T-helper 9 cell (primary cell): ENCODE measurements at places on chromosomes 11 and 22.

DNA sequence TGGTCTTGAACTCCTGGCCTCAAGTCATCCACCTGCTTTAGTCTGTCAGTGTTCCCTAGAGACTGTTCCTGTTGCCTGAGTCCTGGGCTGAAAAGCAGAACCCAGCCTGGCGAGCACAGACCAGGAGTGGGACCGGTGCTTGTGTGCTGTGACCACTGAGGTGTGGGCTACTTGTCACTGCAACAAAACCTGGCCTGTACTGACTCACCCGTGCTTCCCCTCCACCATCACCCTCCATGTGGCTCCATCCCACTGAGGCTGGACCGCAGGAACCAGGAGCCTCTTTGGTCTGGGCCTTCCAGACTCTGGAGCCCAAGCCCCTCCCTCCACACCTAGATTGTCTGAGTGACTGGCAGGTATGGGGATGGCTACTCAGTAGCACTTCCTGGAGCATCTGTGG is 8.6 kb downstream of the MCAT start:
- DNase-seq = no peak

DNA sequence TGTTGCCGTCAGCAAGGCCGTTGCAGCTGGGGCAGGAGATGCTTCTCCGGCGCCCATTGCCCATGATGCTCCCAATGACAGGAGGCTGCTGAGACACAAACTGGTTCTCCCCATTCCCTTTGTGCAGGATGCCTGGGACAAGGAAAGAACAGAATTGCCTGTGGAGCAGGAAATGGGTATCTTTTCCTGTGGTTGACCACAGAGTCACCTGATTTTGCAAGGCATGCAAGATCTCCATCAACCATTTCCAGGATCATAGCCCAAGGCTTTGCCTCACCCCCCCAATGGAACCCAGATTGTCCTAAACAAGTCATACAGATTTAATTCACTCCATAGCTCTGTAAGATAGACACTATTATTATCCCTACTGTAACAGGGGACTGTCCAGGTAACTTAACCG is 148.1 kb upstream of the NARS2 start:
- DNase-seq = no peak

DNA sequence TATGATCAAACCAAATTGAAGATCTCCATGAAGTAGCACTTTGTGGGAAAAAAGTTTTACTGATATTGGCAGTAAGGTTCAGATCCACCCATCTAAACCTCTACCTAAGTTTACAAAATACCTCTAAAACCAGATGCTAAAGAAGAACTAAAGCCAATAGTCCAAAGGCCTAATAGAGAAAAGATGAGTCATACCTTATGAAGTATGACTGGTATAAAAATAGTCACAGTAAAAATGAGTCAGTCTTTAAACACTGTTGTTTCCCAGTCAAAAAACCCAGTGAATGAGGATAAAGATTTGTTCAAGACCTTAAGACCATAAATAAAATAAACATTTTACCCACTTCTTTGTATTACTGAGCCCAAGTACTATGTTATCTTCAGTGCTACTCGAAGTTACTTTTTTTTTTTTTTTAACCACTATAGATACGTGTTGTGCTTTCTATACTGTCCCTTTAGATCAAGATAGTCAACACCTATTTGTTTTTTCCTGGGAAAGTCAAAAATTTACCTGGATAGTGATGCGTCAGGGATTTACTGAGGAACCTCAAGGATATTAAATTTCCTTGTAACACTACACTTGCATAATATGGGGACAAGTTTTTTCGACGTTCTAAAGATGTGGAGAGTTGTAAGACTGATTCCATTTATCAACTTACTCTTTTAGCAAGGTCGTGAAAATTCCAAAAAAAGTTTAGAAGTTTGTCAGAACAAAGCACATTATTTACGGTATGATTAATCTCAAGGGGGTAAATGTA is 87.3 kb downstream of the CCDC73 start:
- no peak for DNase-seq

DNA sequence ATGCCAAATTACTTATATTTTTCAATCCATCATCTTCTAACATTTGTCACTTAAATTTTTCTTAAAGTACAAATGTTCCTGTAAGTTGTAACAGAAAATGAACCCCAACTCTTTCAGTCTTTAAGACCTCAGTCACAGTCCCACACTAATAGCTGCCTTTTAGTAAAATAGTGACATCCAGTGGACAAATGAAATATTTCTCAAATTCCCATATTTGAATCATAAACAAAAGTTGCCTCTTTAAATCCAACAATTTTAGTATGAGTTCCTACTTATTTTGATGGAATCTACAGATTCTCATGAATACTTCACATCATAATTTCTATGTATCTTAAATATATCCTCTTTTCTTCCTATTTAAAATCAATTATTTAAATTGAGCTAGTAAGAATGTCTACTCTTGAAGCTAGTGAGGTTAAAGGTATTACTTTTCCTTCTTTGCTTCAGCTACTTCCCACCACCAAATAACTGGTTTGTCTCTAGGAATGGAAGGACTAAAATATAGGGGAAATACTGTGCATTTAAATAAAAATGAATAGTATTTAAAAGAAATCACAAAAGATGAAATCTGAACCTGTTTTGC is 9.2 kb downstream of the LIN7C start:
- no peak for DNase-seq

DNA sequence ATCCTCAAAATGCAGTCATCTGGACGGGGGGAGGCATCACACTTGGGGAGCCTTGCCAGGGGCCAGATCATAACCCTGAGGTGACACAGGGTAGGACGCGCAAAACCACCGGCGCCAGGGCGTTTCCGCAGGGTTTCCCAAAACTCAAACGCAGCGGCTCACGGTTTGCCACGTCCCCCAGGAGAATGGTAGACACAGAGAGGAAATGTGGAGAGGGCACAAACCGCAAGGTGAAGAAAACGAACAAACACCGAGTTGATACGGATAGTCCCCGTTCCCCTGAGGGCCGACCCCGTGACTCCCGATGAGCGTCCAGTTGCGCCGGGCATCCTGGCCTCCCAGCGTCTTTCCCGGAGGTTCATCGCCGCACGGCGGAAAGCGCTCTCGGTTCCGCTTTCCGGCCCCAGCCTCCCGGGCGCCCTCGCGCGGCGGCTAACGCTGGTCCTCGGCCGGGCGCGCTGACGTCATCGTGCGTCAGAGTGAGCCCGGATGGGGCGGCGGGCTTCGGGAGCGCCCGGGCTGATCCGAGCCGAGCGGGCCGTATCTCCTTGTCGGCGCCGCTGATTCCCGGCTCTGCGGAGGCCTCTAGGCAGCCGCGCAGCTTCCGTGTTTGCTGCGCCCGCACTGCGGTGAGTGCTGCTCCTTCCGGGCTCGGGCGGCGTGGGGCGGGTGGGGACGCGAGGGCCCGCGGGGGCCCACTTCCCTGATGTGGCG is at the start of gene BIRC2:
BIRC2 (plus strand) TSS at position 467 of the 714 bp plus-strand sequence. CDS start 2,641 bp downstream, outside the sequence.
- DNase-seq = peak; percentile 95

- no peak for DNase-seq
Observed at GRCh38 chr11:47408598-47409439, 429 bp downstream of the SLC39A13 start.

- DNase-seq = no peak
Observed at GRCh38 chr11:64253481-64253880, 2.2 kb downstream of the PLCB3 start.

DNA sequence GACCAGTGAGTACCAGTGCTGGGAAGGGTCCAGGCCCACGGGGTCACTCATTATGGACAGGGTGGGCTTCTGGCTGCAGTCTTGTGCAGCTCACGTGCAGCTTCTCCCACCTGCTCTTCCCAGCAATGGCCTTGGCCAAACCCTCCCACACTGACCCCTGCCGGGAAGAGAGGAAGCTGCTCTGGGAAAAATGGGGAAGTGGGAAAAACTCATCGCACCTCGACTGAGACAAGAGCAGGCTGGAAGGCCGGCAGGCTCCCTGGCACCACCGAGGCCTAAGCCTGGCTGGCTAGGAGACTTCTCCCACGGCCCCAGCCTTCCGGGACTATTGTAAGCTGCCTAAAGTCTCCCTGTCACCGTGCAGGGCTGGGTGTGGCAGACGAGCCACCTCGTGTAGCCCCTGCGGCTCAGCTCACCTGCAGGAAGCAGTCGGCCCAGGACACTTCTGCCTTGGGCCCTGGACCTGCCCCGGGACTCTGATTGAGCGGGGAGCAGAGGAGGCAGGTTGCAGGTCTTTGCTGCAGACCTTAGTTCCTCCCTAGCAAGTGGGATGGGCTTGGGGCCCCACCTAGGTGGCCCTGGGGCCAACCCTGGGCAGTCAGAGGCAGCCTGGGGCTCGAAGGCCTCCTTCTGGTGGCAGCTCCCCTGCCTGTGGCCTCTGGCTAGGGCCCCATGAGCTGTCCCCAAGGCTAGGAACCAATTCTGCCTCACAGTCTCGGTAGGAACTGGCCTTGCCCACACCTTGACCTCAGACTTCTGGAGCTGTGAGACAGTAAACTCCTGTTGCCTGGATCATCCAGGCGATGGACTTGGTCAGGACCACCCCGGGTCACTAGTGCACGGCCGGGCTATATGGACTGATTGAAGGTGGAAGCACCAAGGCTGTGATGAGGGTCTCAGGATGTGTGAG is 23.1 kb downstream of the MRGPRG start:
- no peak for DNase-seq

DNA sequence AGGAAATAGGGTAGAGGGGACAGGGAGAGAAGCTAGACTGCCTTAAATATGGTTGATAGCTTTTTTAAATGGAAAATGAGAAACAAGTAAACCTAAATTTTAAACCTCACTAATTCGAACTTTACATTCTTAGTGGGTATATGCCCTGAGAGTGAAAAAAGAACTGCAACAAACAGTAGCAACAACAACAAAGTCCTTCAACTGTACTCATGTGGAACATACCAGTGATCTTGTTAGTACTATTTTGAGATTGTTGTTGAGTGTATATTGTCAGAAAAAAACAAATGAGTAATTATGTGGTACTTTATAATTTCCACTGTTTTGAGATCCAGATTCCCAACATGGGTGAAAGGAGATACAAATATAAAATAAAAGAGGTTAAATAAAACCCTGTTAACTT is 88.9 kb upstream of the TNRC6B start:
- no peak for DNase-seq

DNA sequence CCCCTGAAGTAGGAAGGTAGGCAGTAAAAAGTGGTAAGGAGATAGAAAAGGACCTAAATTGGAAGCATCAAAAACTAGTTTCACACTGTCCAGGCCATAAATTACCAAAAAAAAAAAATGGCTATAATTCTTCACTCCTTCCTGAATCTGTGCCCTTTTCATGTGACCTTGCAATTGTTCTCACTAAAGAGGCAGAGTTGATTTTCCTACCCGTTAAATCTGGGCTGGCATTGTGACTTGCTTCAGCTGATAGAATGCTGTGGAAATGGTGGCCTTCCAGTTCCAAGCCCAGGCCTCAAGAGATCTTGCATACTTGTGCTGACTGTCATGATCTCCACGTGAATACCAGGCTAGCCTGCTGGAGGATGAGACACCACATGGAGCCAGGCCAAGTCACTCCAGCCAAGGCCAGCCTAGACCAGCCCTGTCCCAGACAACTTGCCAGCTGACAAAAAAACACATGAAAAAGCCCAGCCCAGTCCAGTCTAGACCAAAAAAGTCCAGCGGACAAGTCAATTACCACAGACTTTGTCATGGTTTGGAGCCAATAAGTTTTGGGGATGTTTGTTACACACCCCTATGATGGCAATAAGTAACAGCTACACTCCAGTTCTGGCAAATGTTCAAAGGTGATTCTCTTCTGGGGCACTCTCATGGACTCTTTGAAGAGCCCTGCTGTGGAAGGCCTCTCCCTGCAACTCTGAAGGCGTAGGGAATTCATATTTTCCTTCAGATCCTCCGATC is 51.4 kb upstream of the NUP50 start:
- no peak for DNase-seq

GRCh38 chr22:23910496-23911190 is 16.5 kb downstream of the MIF start:
- no peak for DNase-seq

DNA sequence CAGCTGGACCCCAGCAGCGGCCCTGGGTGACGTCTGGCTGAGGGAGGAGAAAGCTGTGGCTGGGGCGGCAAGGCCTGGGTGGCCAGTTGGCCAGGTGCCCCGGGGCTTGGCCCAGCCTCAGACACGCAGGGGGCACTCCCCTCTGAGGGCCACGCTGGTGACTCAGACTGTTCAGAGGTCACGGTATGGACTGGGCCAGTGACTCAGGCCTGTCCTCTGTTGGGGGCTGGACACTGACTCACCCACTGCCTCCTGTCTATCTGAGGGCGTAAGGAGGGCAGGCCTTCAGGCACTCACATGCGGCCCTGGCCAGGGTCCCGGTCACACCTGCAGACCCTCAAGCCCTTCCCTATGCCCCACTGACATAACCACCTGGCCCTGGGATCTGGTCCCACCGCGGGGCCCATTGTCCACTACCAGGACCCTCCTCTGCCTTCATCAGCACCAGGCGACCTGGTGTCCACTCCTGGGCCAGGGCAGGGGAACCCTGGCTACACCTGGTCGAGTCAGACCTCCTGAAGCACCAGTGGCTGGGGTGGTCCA is 3.7 kb upstream of the MUC5AC start:
- DNase-seq = no peak

- DNase-seq = no peak
Observed at GRCh38 chr22:47392729-47393128, 630.3 kb downstream of the TBC1D22A start.

DNA sequence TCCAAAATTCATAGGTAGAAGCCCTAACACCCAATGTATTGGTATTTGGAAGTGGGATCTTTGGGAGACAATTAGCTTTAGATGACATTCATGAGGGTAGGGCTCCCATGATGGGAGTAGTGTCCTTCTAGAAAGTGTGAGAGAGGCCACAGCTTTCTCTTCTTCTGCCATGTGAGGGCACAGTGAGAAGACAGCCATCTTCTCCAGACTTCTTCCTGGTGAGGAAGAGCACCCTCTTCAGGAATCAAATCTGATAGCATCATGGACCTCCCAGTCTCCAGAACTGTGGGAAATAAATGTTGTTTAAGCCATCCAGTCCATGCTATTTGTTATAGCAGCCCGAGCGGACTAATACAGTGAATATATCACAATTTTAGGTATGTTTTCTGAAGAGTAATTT is 96.9 kb downstream of the CNTN5 start:
- no peak for DNase-seq

DNA sequence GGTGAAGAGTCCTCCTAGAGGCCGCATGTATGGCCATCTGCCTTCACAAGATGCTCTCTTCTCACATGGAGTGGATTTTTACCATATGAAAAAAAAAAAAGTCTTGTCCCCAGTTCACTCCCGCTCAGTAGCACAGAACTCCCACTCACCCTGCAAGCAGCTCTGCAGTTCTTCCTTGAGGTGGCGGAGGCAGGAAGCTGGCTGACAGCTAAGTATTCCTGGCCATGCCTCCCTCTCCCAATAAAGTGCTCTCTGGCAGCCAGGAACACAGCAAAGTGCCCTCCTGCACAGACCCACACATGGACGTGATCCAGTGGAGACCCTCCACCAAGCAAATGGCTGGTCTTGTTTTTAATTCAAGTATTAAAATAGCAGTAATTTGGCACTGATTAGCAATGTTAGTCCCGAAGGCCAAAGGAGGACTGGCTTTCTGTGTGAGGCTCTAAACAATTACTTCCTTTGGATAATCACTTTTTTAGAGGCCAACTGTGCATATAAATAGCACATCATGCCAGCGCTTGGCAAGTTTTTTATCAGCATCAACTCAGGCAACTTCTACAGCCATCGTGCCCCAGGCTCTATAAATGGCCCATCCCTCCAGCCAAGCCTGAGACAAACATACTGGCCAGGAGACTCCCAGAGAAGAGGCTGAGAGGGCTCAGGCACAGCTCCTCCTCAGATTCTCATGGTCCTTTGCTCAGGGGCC is 413.6 kb downstream of the OPCML start:
- no peak for DNase-seq
